GM03348 (cell line): ENCODE measurements at places on chromosomes 1 and 21.
A peak's percentile ranks its signal among the peaks of the same experiment; 100 is the strongest.

DNA sequence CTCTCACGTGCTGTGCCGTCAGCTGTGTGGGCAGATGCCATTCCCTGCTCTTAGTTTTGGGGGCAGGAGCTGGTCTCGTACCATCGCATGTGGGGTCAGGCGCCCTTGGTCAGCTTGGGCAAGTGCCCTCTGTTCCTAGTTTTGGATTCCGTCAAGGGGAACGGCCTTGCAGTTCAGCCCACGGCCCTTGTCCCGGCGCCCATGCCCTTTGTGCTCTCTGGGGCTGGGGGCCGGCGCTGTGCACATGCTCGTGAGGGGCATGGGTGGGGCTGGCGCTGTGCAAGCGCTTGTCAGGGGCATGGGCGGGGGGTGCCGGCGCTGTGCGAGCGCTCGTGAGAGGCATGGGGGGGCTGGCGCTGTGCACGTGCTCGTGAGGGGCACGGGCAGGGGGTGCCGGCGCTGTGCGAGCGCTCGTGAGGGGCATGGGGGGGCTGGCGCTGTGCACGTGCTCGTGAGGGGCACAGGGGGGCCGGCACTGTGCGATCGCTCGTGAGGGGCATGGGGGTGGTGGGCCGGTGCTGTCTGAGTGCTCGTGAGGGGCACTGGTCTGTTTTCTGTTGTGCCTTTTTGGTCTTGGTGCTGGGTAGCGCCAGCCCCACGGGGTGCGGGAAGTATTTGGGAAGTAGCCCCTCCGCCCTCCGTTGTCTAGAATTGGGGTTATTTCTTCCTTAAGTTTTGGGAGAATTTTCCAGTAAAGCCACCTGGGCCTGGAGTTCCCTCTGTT lies 29.5 kb upstream of the DIP2A start:
- no peak for DNase-seq

GRCh38 chr1:11977625-11978024 lies 2.6 kb upstream of the MFN2 start:
- DNase-seq = peak; percentile 79

DNA sequence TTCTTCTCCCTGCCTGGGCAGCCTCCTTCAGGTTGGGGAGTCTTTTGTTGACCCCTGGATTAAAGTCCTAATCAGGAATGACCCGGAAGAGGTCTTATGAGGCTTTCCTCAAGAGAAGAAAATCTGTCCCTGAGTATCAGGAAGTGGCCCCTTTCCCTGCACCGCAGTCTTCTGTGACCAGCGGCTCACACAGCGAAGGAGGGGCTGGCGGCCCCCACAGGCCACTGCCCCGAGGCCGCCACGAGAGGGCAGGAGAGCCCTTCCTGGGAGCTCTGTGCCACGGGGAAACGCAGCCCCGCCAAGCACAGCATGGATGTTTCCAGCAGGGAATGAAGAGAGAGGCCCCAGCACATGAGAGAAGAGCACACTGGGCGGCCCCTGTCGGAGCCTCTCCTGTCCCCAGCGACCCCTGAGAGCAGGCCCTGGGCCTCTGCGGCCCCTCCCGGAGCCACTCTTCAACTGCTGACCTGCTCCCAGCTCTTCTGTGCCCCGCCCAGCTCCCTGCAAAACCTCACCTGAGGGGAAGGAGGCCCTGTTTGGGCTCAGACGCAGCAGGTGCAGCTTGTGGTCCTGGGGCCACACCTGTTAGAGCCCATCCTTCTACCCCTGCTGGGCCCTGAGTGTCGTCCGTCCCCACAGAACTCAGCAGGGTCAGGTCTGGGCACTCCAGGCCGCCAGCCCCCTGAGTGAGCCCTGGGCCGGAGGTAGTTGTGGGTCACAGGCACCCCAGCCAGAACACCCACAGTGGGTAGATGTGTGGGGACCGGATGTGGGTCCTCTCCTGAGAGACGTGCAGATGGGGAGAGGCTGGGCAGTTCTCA lies 4.9 kb upstream of the POFUT2 start:
- peak; percentile 94 for DNase-seq

DNA sequence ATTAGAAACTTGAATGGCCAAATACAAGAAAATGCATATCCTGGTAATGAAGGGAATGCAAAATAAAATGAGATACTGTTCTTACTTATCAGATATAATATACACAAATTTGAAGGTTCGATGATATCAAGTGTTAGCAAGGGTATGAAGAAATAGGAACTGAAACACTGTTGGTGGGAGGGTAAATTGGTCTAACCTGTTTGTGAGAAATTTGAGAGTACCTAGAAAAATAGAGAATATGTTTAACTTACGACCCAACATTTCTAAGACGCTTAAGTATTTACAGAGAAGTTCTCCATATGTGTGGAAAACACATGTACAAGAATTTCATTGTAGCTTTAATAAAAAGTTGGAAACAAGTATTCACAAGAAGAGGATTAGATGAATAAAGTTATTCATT lies 25.9 kb downstream of the ATG4C start:
- no peak for DNase-seq

DNA sequence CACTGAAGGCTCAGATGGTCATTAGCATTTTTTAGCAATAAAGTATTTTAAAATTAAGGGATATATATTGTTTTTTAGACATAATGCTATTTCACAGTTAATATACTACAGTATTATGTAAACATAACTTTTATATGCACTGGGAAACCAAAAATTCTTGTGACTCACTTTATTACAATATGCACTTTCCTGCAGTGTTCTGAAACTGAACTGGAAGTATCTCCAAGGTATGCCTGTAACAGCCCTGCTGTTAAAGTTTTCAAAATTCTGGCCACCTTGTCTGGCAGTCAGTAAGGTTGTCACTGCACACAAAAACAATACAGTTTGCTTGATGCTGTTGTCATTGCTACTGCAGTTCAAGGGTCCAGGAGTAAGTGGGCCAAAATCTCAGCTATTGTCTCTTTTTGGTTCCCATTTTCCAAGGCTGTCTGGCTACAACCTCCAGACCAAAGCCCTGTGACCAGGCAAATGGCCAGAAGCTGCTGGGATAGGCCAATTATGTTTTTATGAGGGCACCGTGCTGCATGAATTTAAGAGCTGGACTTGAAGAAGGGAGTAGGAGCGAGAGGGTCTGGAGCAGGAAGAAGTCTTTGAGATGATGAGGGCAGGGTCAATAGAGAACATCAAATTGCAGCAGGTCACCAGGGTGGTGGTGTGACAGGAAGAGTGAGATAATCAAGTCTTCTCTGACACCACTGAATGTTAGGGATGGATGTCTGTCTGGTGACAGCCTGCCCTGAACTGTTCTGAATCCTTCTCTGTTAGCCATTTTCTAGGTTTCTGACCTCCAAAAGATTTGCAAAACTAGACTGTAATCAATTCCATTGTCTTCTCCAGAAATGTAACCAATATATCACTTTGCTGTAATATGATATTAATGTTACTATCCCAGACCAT lies 82.3 kb upstream of the CACHD1 start:
- no peak for DNase-seq

- DNase-seq = peak; percentile 85
Measured at GRCh38 chr21:45033791-45034555, 40.4 kb upstream of the ADARB1 start.

GRCh38 chr1:116373431-116374352 lies 648 bp downstream of the ATP1A1 start:
- peak; percentile 80 for DNase-seq

GRCh38 chr1:47824716-47825115 lies 172.5 kb downstream of the TRABD2B start:
- DNase-seq = no peak

DNA sequence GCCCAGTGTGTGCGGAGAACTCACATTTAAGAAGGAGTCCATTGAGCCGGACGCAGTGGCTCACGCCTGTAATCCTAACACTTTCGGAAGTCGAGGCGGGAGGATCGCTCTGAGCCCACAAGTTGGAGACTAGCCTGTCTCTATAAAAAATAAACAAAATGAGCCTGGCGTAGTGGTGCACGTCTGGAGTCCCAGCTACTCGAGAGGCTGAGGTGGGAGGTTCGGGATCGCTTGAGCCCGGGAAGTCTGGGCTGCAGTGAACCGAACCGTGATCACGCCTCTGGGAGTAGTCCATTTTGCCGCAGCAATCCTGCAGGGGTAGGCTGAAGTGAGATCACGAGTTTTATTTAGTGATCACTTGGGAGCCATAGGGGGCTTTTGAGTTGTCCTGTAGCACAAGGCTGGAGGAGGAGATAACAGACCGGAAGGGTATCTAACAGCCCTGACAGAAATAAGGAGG lies 497 bp upstream of the FUCA1 start:
- peak; percentile 62 for DNase-seq

GRCh38 chr1:174352883-174353608 lies 94.7 kb upstream of the GPR52 start:
- no peak for DNase-seq

- no peak for DNase-seq
Measured at GRCh38 chr1:41652384-41653265, 168.1 kb upstream of the EDN2 start.

DNA sequence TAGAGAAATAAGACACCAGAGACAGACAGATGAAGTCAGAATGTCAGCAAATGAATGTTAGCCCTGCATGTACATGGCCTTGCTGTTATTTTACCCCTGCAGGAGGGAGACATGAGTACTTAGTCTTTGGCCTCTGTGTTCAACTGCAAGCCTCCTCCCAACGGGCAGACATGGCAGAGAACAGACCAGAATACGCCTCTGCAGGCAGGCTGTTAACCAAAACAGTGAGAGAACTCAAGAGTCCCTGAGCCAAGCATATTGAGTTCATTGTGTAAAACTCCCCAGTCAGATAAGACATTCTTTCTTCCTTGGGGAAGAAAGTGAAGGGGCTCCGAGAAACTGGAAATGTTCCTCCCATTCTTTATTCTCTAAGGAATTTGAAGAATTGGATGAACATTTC lies 150.9 kb downstream of the PHTF1 start:
- DNase-seq = no peak

DNA sequence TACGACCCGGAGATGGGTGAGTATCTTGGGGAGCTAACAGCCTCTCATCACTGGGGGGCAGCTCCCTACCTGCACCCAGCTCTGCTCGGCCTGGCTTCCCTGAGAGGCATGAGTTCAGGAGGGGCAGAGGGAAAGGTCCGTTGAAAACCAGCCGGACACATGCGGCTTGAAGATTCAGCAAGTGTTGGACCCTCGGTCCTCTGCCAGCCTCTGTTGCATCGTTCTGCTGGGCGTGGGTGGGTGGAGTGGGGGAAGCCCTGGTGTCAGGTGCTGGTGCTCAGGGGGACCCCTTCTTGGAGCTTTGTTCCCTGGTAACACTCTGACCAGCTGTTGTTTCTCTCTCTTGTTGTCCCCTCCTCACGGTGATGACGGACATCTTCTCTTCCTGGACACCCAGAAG lies 20.9 kb downstream of the PSEN2 start:
- no peak for DNase-seq

- no peak for DNase-seq
Measured at GRCh38 chr1:65310078-65310587, 790 bp downstream of the DNAJC6 start.
